ENCODE measurements at places on chromosomes 13 and 19.
A peak's percentile ranks its signal among the peaks of the same experiment; 100 is the strongest.

DNA sequence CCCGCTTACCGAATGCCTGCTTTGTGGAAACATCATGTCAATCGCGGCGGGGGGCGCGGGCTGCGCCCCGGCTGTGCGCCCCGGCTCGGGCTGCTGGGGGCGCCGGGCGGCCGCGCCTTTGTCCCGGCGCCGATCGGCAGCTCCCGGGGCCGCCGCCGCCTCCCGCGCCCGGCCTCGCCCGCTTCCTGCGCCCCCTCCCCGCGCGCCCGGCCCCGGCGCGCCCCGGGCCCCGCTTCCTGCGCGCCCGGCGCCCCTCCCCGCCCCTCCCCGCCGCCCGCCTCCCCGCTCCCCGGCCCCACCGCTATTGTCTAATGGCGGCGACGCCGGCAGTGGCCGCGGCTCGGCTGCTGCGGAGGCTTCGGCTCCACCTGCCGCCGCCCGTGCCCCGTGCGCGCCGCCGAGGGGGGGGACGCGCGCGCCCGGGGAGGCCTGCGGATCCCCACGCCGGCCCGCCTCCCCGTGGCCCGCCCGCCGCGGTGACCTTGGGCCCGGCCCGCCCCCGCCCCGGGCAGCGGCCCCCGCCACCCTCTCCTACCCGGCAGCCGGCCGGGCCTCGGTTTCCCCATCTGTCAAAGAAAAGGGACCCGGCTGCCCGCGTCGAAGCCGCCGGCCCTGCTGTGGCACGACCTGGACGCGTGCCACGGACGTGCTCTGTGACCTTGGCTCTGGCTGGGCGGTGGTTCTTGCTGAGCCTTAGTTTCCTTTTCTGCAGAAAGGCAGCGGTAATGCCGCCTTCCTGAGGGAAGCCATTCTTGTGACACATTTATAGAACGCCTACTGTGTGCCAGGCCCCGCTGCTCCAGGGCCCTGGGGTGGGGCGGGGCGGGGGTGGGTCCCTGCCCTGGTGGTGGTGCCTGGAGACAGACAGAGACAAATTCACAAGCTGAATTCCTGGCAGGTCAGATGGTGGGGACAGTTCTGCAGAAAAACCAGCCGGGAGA is at the start of gene TLE5:
TLE5 (minus strand) TSS at position 331 of the 941 bp plus-strand sequence; CDS start at position 36, 295 bp downstream.
- DNase-seq: peak; percentile 78

- DNase-seq: no peak
These were observed 139.0 kb downstream of the FLT1 start for GRCh38 chr13:28355822-28356371.

GRCh38 chr13:40205771-40206240 is 460.6 kb downstream of the FOXO1 start:
- DNase-seq: no peak

DNA sequence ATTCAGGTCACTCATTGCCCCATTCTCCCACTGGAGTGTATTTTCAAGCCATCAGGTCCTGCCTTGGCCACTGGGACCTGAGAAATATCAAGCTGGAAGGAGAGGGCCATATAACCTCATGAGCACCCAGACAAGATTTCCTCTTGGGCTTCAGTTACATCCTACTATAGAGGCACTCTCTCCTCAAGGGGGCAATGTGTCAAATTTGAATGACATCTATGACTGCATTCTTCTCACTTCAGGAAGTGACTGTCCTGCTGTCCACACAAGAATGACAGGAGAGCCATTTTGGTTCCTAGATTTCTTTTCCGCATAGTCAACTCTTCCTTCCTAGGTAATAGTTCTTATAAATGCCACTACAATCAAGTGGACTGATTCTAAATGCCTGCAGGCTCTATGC is 416.2 kb downstream of the DIAPH3 start:
- DNase-seq: no peak

- DNase-seq: no peak
These were observed 527.6 kb downstream of the LMO7 start for GRCh38 chr13:76163761-76164160.

DNA sequence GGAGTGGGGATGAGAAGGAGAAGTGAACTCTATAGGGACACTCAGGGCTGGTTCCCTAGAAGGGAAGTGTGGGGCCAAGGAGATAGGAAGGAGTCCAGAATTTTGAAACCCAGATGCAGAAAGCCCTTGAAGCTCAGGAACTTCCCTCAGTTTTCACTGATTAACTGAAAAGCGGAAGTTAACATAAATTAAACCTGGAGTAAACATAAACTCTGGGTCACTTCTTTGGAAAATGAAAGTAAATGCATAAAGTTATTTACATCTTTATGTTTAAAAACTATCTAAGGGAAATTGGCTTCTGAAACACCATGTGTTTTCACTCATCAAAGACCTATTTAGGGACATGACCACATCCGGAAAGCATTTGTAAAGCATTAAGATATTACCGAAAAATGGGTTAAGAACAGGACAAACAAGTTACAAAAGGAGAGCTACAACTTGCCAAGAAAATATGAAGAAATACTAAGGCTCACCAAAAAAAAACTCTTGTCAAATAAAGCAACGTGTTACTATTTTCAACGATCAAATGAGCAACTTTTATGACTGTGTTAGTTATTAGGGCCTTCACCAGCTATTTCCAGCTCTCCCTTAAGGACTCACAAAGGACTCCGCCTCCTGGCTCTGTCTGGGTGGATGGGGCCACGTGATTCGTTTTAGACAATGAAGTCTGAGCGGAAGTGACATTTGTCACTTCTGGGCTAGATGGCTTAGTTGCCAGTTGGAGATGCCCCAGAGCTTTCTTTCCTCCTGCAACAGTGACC is 439.1 kb upstream of the ZNF507 start:
- no peak for DNase-seq

DNA sequence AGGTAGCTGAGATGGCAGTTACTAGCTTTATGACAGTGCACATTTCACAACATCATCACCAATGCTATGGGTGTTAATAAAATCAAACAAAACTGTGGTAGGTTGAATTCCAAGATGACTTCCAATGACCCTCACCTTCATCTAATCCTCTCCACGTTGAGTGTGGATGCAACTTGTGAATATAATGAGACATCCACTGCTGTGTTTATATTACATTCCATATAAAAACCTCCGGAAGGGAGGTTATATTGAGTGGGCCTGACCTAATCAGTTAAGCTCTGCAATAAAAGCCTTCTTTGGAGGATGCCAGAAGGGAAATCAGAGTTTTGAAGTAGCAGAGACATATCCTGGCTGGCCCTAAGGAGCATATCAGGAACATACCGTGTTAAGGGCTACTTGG is 25.6 kb upstream of the CSNK1A1L start:
- DNase-seq: no peak

DNA sequence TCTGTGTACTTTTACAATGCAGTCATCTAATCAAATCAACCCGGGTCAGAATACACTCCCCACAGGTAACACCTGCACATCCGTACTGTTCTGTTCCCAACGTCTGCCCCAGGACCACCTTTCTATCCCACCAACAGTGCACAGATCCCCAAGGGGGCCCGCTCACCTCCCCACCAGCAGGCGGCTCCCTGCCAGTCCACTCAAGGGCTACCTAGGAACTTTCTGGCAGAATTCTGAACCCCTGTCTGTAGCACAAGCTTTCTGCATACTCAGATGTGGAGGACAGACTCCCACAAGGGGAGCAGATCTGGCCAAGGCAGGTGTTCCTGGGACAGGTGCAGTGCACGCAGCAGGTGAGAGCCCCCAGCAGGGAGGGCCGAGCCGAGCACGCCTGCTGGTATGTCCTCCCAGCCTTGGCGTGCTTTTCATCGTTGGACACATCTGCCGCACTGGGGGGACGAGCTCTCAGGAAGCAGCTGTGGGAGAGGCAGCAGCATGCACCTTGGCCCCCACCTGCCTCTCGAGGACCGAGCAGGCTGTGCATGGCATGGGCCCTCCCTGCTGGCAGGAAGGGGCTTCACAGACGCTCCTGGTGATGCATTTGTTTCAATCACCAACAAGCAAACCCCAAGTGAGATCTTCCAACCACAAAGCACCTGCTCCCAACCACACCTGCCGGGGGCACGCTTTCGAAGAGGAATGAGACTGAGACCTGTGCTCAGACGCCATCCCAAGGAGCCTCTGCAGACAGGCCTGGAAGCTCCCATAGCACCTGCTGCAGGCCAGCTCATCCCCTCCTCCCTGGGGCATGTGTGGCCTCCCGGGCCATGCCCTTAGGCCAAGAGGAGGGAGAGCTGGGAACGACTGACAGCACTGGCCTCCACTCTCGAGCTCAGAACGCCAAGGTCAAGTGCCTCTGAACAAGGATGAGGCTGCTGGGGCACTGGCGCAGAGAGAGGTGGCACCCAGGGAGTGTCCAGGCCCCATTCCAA is 35.9 kb downstream of the RAB20 start:
- DNase-seq: no peak

DNA sequence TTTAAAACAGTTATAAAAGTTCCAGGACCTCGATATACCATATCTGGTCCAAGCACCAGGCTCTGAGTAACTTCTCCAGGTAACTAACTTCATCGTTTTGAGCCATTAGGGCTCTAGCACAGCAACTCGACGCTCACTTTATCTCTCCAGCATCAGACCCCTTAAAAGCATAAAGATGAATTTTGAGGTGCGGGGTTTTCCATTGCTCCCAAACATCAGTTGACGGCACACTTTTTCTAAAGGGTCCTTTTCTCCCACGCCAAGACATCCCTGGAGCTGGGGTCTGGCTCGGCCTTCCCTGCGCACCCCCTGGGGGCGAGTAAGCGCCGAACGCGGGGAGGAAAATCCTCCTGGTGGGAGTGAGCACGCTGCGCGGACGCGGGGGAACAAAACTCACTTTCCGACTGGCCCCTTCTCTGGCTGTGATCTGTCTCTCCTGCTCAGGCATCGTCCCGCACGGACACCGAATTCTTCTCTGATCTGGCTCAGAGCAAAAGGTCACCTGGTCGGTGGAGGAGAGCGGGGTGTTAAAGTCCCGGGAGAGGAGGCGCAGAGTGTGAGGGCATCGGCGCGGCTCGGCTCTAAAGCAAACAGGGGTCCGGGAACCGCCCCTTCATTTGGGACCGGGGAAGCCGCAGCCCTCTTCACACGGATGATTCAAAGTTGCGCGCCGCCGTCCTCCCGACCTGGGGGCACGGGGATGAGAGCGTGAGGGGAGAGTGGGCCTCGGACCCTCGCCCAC is at the start of gene ATP7B:
ATP7B (minus strand) TSS at position 561 of the 742 bp plus-strand sequence; CDS start at position 448, 113 bp downstream.
- DNase-seq: peak; percentile 5

DNA sequence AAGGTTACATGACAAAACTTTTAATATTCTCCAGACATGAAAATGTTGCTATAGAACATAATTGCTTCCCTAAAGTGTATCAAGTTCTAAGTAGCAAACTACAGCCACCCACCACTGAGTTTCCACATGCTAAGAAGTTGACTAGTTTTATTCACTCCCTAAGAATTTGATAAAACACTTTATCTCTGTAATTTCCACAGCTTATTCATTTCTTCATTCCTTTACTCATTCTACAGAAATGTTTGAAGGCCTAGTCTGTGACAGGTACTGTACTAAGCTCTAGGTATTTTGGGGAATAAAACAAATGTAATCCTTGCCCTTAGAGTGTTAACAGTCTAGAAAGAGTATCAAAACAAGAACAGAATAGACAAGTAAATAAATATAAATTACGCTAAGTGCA is 101.8 kb upstream of the DIAPH3 start:
- DNase-seq: no peak
